Neural progenitor cell (in vitro differentiated cells): ENCODE measurements at places on chromosomes 3 and 15.

GRCh38 chr3:7875925-7876324, 625.7 kb upstream of the LMCD1 start:
- no peaks in the 10 kb centered on the region for H3K36me3 ChIP-seq
- H3K4me1 ChIP-seq: no peaks in the 10 kb centered on the region
- no peak overlapping the region for H3K27ac ChIP-seq
- H3K4me3 ChIP-seq: no peak overlapping the region
- H3K27me3 ChIP-seq: no peaks in the 10 kb centered on the region
- DNase-seq: no peak

DNA sequence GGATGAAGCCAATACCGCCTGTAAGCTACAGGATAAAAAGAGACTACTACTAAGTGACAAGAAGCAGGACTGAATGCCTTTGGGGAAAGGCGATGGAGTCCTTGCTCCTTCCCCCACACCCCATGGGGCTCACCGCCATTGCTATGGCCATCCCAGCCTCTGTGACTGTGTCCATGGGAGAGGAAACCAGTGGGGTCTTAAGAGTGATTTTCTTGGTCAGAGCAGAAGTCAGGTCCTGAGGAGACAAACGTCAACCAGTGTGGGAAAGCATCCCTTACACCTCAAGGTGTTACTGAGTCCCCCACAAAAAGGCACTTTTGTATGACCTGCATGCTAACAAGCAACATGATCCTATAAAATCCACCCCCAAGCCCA, 913 bp downstream of the IMPDH2 start:
- H3K4me1 ChIP-seq: peaks cover 12% of the 10 kb centered on the region
- H3K27me3 ChIP-seq: no peaks in the 10 kb centered on the region
- no peak overlapping the region for H3K27ac ChIP-seq

DNA sequence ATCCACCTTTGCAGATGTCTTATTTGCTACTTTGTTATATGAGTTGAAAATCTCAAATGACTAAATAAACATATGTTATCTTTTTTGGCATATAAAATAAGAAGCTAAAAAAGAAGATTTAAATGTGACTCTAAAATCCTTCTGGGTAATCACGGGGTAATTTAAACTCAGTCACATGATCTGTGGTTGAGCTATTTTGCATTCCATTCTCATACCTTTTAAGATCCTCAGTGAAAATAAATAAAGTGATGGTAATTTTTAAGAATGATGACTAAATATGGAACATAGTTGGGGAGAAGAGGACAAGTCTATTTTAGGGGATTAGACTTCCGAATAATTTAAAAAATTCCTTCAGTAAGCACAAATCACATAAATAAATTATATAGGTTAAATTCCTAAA, 1076.8 kb downstream of the TUSC7 start:
- DNase-seq: no peak
- H3K27ac ChIP-seq: no peak overlapping the region
- H3K27me3 ChIP-seq: no peaks in the 10 kb centered on the region
- H3K4me1 ChIP-seq: peaks cover 35% of the 10 kb centered on the region
- H3K36me3 ChIP-seq: no peaks in the 10 kb centered on the region

GRCh38 chr3:182045736-182046135, 334.0 kb downstream of the SOX2 start:
- H3K4me3 ChIP-seq: no peak overlapping the region
- no peaks in the 10 kb centered on the region for H3K36me3 ChIP-seq
- H3K27me3 ChIP-seq: no peaks in the 10 kb centered on the region

DNA sequence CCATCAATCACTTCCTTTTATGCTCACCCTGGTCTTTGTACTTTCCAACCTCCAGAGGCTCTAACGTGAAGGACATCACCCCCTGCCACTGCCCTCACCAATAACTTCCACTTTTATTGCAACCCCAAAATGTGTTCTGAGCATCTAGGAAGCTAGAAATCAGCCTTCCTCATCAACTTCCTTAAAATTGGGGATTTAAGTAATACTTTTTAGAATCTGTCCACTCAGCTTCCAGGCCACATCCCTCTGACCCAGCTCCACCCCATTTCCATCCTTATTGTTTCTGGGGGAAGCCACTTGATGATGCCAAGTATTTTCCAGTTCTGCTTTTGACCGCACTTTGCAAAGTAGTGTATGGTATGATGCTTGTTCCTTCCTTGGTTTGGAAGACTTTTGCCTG, 73.5 kb upstream of the XCR1 start:
- H3K27ac ChIP-seq: no peak overlapping the region
- peaks cover 7% of the 10 kb centered on the region for H3K4me1 ChIP-seq
- no peak for DNase-seq
- H3K4me3 ChIP-seq: no peak overlapping the region

GRCh38 chr3:14864131-14864530, 45.4 kb downstream of the FGD5 start:
- no peak overlapping the region for H3K27ac ChIP-seq
- no peak for DNase-seq
- no peaks in the 10 kb centered on the region for H3K27me3 ChIP-seq
- H3K36me3 ChIP-seq: no peaks in the 10 kb centered on the region
- no peak overlapping the region for H3K4me3 ChIP-seq

DNA sequence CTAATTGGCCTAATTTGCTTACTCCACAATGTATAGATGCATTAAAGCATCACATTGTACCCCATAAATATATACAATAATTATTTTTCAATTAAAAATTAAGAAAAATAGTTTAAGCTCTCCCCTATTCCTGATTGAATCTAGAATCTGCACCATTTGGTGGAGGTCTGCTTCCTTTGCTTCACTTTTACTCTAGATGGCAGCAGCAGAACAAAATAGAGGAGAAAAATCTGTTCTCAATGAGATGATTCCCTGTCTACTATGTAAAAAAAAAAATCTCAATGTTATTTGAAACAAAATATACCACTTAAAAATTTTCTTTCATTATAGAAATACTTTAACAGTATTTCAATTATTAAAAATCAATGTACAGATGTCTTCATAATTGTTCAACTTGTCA, 109.6 kb upstream of the FXR1 start:
- H3K27me3 ChIP-seq: no peaks in the 10 kb centered on the region
- H3K36me3 ChIP-seq: no peaks in the 10 kb centered on the region
- peak; percentile 34 for DNase-seq
- H3K4me3 ChIP-seq: no peak overlapping the region
- peaks cover 12% of the 10 kb centered on the region for H3K4me1 ChIP-seq

GRCh38 chr3:51947215-51947900, 5.2 kb downstream of the PARP3 start:
- H3K27ac ChIP-seq: no peak overlapping the region
- H3K36me3 ChIP-seq: no peaks in the 10 kb centered on the region
- H3K4me1 ChIP-seq: peaks cover 1% of the 10 kb centered on the region
- H3K27me3 ChIP-seq: peaks cover 52% of the 10 kb centered on the region
- no peak for DNase-seq

GRCh38 chr3:162443376-162443775, 946.8 kb downstream of the OTOL1 start:
- H3K4me3 ChIP-seq: no peak overlapping the region
- H3K4me1 ChIP-seq: no peaks in the 10 kb centered on the region
- H3K27me3 ChIP-seq: no peaks in the 10 kb centered on the region
- H3K36me3 ChIP-seq: no peaks in the 10 kb centered on the region
- no peak for DNase-seq

- no peak for DNase-seq
- H3K4me3 ChIP-seq: no peak overlapping the region
- no peak overlapping the region for H3K27ac ChIP-seq
- H3K4me1 ChIP-seq: peaks cover 7% of the 10 kb centered on the region
- no peaks in the 10 kb centered on the region for H3K36me3 ChIP-seq
These were observed 54.2 kb upstream of the ACAD9 start for GRCh38 chr3:128825117-128825725.

- no peaks in the 10 kb centered on the region for H3K27me3 ChIP-seq
- no peaks in the 10 kb centered on the region for H3K36me3 ChIP-seq
- H3K4me3 ChIP-seq: no peak overlapping the region
- no peak for DNase-seq
These were observed 53.1 kb upstream of the PXYLP1 start for GRCh38 chr3:141178551-141178950.
